Natural killer cell (primary cell): ENCODE measurements at places on chromosomes 5 and 9.

- no peak for DNase-seq
Measured at GRCh38 chr9:6759185-6759977, 1.6 kb downstream of the KDM4C start.

GRCh38 chr5:58341476-58341875, 118.4 kb downstream of the PLK2 start:
- no peak for DNase-seq

GRCh38 chr5:36629729-36630128, 23.3 kb downstream of the SLC1A3 start:
- no peak for DNase-seq

- peak; percentile 54 for DNase-seq
Measured at GRCh38 chr5:172150514-172151425, 37.3 kb downstream of the STK10 start.

- DNase-seq: no peak
Measured at GRCh38 chr5:140018517-140018916, 24.6 kb downstream of the NRG2 start.

- DNase-seq: no peak
Measured at GRCh38 chr5:153158608-153159007, 331.9 kb upstream of the GRIA1 start.

- peak; percentile 81 for DNase-seq
Measured at GRCh38 chr9:6055216-6055615, 39.8 kb upstream of the RANBP6 start.

GRCh38 chr5:8726383-8727036, 819.4 kb downstream of the SEMA5A start:
- no peak for DNase-seq

GRCh38 chr5:119527351-119527750, 75.1 kb downstream of the HSD17B4 start:
- DNase-seq: no peak

DNA sequence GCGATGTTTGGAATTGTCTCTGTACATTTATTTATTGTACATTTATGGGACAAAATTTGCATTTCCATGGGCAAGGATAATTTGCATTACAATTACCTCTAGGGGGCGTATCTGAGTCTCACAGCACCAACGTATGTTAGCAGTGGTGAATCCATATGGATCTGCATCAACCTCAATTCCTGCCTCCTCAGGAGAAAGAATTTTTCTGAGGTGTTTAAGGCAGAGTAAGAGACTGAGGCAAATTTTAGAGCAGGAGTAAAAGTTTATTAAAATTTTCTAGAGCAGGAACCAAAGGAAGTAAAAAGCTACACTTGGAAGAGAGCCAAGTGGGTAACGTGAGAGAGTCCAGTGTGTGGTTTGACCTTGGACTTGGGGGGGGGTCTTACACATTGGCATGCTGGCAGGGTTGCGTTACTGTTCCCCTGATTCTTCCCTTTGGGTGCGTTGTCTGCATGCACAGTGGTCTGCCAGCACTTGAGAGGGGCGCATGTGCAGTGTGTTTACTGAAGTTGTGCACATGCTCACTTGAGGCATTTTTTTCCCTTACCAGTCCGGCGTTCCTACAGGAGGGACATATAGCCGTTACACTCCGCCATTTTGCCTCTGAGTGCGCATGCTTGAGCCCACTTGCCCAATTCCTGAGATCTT, 21.0 kb upstream of the RAB14 start:
- no peak for DNase-seq
